RPMI7951 (cell line): ENCODE measurements at places on chromosomes 7 and 10.

DNA sequence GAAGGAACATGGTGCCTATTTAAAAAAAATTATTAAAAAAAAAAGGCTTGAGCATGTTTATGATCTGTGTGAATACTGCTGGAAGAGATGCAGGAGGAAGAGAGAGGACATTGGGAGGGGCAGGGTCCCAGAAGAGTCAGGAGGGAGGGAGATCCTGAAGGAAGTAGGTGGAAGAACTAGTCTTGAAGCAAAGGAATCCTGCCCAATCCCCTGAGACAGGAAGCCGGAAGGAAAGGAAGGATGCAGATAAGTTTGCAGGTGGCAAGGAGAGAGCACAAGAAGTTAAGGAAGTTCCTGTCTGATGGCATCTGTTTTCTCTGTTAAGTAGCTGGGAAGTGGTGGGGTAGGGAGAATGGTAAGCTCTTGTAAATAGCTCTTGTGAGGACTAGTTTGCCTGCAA is 318.5 kb downstream of the DOCK4 start:
- DNase-seq, result no peak

- DNase-seq, result no peak
Measured at GRCh38 chr10:124554085-124554858, 92.6 kb downstream of the LHPP start.

DNA sequence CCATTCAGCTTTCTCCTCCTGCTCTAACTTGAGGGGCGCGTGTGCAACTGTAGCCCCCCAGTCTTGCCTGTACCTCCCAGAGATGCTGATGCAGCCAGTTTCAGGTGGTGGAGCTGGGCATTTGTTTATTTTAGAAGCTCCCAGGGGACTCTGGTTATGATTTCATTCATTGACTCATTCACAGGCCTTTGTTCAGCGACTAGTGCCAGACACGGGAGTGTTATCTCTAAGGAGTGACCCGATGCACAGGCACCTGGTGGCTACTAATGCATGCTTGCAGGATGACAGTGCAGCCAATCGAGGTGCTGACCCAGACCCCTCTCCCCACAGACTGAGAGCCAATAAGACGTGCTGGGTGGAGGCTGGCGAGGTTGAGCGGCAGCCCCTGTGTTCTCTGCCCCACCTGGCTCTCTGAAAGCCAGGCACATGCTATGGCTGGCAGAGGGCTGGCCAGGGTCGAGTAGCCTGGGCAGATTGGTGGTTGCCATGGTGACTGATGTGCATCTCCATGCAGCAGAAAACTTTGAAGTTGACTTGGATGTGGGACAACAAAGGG is 19.7 kb upstream of the SLC18A2 start:
- peak; percentile 23 for DNase-seq

DNA sequence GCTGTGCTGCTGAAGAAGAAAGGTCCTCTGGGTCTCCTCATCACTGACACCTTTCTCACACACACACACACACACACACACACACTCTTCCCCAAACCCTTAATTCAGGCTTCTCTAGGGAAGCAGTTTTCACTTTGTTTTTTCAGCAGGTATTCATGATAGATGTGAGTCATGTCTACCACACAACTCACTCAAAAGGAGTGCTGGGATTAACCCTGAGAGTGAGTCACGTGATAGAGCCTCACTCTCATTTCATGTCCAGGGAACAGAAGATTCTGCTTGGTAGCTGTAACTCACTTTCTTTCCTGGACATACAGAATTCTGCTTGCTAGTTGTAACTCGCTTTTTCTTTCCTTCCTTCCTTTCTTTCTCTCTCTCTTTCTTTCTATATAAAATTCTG is 45.4 kb downstream of the VIM start:
- DNase-seq, result peak; percentile 61

DNA sequence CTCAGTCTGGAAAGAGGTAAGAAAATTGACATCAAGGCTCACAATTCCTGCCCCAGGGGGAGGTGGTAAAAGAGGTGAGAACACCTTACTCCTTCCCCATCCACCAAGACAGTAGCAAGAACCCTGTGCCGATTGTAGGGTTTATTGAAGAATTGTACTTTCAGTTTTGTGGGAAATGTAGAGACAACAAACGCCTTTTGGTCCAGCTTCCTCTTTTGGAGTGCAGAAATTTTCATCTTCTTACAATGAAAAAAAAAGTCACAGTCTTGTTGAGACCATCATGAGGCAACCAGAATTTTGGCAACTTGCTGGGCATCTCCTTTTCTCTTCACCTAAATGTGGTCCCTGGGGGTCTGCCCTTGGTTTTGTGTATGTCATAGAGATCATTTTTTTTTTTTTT is 217.7 kb downstream of the TMEM178B start:
- DNase-seq, result no peak

- DNase-seq, result peak; percentile 45
Measured at GRCh38 chr7:13540429-13540828, 449.0 kb downstream of the ETV1 start.

- DNase-seq, result peak; percentile 79
Measured at GRCh38 chr7:106848851-106849442, 16.1 kb upstream of the PIK3CG start.

DNA sequence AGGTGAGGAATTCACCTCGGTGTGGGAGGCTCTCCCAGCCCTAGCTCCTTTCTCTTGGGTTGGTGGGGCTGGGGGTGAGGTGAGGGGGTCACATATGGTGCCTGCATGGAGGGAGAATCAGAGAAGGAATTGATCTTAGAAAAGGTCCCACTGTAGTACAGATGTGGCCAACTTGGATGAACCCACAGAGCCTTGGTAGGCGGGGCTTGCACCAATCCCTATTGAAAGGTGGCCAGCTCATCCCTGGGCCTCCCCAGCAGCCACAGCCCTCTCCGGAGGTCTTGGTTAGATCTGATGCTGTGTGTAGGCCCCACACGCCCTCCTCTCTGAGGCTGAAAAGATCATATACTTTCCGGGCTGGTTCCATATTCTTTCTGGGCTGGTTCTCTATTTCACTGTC is 19.0 kb downstream of the HKDC1 start:
- DNase-seq, result no peak

DNA sequence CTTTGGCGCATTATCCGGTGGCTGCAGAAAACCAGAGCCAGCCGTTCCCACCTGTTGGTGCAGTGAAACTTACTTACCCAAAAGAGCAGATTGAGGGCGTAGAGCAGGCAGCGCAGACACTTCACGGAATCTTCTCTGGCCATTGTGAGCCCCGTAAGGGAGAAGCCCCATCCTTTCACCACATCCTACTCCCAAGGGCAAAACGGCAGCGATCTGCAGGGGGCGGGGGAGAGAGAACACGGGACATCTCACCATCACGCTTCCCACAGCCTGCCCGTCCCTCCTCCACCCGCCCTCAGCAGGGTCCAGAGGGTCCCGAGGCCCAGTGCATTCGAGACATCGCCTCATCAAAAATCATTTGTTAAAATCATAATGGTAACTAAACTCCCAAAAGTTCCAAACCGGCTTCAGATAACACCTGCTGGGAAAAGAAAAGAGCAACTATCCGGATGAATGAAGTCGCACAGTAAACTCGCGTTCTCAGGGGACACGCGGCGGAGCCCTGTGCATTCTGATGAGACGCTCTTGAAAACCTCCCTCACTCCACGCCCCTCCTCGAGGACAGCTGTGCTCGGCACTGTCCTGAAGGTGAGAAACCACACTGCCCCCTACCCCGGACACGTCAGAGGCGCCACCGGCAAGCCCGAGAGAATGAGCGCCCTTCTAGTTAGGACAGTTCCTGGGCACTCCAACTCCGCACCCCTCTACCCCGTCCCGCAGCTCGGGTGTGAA is 1.2 kb downstream of the TSPAN12 start:
- DNase-seq, result peak; percentile 28

- no peak for DNase-seq
Measured at GRCh38 chr7:157444011-157444842, 107.4 kb downstream of the DNAJB6 start.

GRCh38 chr10:107379601-107380000 is 215.1 kb upstream of the SORCS1 start:
- no peak for DNase-seq

DNA sequence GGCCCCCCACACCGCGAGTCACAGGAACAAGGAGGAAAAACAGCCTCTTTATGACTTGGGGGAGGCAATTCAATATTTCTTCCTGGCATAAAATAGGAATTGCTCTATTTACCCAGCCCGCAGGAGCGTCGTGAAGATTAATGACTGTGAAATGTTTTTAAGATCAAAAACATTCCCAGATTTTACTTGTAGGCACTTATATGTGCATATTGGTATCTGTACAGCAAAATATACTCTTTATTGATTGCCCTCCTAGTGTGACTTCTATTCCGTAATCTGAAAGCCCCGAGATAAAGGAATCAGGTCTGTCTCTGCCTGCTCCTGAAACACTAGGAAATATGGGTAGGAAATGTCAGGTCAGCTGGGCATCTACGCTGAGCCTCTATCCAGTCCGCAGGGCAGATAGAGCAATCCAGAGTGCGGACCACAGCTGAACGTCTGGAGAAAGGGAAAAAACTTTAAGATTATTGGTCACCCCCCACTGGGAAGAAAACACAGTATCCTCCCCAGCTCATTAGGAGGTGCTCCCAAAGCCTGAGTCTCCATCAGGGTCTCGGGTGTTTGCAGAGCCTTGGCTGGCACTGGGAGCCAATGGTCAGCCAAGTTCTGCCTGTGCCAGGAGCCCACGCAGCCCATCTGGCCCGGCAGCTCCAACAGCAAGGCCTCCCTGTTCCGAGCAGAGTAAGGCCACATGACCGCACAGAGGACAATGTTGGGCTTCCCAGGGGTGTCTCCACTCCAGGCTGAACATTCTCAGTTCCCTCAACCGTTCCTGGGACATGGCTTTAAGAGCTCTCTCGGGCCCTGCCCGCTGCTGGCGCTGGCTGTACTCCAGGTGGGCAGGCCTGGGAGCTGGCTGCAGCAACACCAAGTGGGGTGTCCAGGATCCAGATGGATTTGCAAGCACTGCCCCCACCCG is 7.7 kb downstream of the CTBP2 start:
- DNase-seq, result no peak

- no peak for DNase-seq
Measured at GRCh38 chr10:11331726-11332125, 279.7 kb downstream of the USP6NL start.

- DNase-seq, result no peak
Measured at GRCh38 chr7:145350334-145350733, 514.5 kb upstream of the TPK1 start.

DNA sequence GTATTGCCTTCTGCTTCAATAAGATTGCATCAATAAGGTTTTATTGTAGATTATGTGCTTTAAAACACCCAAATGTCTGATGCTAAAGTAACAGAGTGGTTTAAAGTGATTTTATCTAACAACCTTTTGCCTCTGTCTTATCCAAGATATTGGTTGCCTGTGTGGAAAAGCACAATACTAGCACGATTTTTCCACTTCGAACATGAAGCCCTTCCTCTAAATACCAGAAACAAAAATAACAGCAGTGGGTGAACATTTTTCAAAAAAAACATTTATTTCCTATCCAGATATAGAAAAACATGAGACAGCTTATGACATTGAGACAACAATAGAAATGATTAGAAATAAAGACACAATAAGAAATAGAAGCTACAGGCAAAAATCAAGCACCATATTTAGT is 59.5 kb upstream of the MDFIC start:
- no peak for DNase-seq

GRCh38 chr7:76269895-76270294 is 32.6 kb upstream of the HSPB1 start:
- DNase-seq, result no peak

GRCh38 chr7:107622429-107622828 is 38.2 kb upstream of the SLC26A4 start:
- peak; percentile 25 for DNase-seq

- DNase-seq, result no peak
Measured at GRCh38 chr7:22671177-22671879, 55.7 kb upstream of the IL6 start.

DNA sequence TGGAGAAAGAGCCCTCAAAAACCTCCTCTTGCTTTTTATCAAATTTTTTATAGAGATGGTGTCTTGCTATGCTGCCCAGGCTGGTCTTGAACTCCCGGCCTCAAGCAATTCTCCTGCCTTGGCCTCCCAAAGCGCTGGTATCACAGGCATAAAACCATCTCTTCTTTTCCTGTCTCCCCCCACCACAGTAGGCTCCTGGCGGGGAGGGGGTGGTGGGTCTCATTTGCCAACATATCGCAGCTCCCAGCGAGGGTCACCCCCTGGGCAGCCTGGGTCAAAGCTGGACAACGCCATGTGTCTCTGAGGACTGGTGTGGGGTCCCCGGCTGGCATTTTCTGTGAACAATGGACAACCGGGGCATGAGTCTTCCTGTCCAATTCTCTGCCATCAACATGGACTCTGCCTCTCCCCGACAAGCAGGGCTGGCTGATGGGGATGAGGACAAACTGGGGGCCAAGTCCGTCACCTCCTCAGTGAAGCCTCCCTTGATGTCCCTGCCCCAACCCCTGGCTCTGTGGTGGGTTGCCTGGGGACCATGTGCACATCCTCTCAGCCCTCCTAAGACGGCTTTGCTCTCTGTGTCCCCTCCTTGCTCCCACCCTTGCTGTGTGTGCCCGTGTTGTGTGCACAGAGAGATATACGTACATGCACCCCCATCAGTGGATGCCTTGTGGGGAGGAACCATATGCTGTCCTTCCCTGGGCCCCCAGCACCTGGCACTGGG is 86.4 kb upstream of the GNA12 start:
- DNase-seq, result no peak

GRCh38 chr10:108052981-108053380 is 888.5 kb upstream of the SORCS1 start:
- DNase-seq, result no peak

DNA sequence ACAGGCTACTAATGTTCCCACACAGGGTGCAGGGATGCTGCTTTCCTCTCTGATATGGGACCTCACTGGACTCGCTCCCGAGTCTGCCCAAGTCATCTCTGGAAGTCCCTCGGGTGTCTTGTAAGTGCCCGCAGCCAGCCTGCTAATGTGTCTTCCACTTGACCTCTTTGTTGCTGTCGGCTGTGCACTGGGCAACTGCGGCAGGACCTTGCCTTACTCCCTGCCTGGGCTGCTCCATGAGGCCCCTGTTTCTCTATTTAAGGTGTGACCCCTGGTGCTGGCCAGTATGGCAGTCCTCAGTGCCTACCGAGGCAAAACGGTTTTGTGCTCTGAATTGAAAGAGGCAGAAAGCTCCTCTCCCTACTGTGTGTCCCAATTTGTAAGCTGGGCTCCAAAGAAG is 88.8 kb upstream of the DUSP5 start:
- no peak for DNase-seq

- no peak for DNase-seq
Measured at GRCh38 chr10:95963202-95963990, 55.6 kb downstream of the CC2D2B start.

DNA sequence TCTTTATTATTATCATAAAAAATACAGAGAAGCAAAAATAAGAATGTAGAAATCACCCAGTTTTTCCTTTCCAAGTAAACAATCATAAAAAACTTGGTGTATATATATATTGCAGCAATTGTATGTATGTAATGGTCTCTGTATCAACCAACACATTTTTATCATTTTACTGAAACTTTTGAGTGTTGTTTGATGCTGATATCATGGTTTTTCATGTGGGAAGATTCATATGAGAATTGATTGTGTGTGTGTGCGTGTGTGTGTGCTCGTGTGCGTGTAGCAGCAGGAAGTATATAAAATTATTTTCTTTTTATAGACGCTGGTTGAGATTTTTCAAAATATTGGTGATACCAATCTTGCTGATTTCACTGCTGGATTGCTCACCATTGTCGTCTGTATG is 22.3 kb downstream of the SLC26A4 start:
- no peak for DNase-seq
